ENCODE measurements at places on chromosomes 2 and 18. TPM values are rescaled to one million over a fixed set of nuclear protein-coding genes. Genes with fewer than 3 reads are reported as not detected.

The MC5R gene
- total RNA-seq, result 0.49 TPM

The COL4A4 gene
- 1.4 TPM for total RNA-seq

- DNase-seq, result peak; percentile 19
Measured at GRCh38 chr18:32906506-32907310, 133.9 kb upstream of the KLHL14 start.

GRCh38 chr2:78023356-78023755, 501.2 kb upstream of the LRRTM4 start:
- DNase-seq, result no peak

DNA sequence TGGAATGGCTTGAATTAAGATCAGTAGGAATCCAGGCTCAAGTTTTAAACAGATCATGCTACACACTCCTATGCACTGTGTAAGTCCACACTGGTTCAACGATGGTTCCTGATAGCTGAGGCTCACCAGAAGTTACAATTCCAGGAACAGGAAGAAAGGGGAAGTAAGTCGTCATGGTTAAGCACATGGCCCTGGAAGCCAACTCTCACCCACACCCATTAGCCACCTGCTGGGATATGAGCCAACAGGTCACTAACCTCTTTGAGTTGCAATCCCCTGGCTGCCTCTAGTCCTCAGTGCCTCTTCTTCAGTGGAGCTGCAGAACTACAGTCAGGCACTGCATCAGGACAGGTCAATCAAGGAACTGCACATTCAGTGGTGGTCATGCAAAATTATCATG, 133.5 kb downstream of the TMEM182 start:
- DNase-seq, result no peak

GRCh38 chr2:29774624-29775023, 146.8 kb downstream of the ALK start:
- DNase-seq, result no peak

The SLC30A3 gene
- not detected for total RNA-seq

- DNase-seq, result peak; percentile 62
Measured at GRCh38 chr18:12621742-12622306, 36.1 kb downstream of the SPIRE1 start.

GRCh38 chr2:186440506-186440905, 45.6 kb upstream of the ZC3H15 start:
- no peak for DNase-seq

DNA sequence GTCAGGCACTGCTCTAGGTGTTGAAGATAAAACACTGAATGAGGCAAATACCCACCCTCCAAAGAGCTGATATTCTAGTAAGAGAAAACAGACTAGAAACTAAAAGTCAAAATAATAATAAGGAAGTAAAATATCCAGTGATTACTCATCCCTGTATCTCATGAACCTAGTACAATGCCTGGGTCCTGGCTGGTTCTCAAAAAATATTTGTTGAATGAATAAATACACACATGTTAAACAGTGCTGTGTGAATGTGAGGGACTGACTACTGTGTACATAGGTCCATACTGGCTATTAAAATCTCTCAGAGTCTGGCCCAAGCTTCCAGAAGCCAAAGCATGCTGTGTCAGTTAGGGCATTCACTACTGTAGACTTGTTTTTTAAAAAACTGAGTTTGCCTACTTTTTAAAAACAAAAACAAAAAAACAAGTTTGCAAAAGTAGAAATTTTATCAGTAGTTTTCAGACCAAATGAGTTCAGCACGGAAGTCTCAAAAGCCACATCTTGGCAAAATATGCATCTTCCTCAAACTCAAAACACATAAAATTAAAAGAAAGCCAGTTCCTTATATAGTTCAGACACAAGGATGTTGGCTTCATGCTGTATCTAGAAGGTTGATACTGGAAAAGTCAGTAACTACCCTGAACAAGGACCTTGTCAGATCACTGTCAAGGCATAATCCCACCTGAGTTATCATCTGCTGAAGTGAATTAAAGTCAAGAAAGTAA, 136.2 kb downstream of the THADA start:
- DNase-seq, result peak; percentile 39

DNA sequence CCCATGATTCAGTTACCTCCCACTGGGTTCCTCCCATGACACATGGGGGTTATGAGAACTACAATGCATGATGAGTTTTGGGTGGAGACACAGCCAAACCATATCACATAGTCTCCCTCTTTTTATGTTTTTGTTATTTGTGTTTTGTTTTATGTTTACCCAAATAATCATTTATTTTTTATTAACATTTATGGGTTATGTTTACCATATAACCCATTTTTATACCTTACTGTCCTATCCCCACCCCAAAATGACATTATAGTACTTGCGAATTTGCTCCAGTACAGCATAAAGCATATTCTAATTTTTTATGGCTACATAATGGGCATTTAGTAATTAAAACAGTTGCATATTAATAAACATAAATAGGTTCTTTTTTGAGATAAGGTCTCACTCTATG, 61.9 kb upstream of the TTC27 start:
- DNase-seq, result no peak

The CBLN2 gene
- not detected for total RNA-seq

GRCh38 chr2:206462240-206462854, 19.0 kb downstream of the ADAM23 start:
- DNase-seq, result no peak

GRCh38 chr2:235005603-235006259, 53.9 kb downstream of the SH3BP4 start:
- no peak for DNase-seq

DNA sequence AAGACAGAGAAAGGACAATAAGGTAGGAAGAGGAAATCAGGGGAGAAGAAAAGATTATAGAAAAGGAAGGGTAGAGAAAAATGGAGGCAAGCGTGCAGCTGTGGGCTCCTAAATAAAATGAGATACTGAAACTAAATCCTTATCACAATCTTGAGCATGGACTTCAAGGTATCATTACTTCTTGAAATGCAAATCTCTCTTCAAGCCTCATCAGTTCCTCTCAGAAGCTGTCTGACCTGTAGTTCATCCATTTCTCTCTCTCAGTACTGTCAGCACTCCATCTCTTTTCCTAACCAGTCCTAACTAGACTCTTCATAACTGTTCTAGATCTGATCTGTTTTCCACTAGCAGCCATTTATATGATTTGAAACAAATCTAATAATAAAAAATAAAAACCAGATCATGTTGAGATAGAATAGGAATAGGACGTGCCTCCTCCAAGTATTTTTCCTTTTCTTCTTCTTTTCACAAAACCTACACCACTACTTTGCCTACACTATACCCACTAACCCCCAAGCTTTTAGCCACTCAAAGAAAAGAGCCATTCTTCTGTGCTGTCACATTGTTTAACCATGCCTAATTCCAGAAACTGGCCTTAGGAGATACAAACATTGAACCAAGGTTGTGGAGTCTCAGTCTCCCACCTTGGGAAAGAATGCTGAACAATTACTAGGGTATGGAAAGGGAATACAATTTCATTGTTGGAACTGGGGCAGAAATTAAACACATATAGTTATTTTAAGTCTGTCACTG, 21.1 kb downstream of the BABAM2 start:
- no peak for DNase-seq

DNA sequence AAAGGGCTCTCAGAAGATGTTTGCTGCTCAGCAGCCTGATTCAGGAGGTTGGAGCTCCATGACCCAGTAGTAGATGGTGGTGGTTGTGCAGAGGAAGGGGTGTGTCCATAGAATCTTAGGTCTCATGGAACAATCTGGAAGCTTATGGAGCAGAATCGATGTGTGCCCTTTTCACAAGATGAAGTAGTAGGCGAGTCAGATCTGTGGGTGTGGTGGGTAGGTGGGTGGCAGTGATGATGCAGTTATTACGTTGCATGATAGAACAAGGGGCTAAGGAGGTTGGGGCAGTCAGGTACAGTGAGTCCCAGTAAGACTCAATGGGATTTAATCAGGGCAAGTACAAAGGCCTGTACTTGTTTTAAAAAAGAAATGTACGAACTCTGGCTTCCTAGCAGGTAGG, 9.1 kb downstream of the TET3 start:
- no peak for DNase-seq

The DSC3 gene
- total RNA-seq, result under 0.01 TPM

GRCh38 chr2:105886687-105887086, 142.0 kb downstream of the NCK2 start:
- no peak for DNase-seq

DNA sequence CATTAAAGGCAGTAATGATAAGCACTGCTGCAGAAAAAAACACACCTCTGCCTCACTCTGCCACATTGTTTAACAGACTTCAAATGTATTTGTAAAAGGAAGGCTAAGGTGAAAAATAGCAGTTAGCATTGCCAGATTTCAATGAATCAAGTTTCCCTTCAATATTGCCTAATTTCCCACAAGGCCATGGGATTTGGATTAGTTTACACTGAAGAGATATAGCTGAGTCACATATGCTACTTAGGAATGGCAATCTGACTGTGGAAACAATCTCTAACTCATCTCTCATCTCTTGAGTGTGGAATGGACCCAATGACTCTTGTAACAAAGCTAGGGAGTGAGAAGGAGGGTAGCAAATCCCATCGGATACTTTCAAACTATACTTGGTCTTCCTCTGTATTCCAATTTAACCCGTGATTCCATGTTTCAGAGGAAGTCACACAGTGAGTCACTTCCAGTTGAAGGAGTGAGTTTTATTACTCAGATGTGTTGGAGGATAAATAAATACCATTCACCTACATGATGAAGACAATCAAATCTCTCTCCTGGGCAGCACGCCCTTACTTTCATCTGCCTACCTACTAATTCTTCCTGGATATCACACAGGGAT, 5.1 kb downstream of the B4GALT6 start:
- peak; percentile 24 for DNase-seq

- no peak for DNase-seq
Measured at GRCh38 chr2:162343492-162343823, 474 bp upstream of the GCA start.

DNA sequence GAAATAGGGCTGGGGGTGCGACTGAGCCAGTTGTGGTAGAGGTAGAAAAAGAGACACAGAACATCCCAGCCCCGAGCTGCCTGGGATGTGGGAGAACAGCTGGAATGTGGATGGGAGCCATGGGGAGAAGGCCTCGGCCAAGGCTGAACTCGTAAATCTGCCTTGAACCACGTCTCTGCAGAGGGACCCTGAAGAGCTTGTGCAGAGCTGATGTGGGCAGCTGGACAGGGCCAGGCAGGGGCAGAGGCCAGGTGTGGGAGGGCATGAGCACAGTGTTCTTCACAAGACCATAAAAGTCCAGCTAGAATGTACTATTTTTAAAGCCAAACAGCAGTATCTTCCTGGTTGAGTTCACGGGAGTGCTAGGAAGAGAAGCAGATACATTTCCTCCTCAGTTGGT, 5.7 kb downstream of the TCF23 start:
- DNase-seq, result no peak

DNA sequence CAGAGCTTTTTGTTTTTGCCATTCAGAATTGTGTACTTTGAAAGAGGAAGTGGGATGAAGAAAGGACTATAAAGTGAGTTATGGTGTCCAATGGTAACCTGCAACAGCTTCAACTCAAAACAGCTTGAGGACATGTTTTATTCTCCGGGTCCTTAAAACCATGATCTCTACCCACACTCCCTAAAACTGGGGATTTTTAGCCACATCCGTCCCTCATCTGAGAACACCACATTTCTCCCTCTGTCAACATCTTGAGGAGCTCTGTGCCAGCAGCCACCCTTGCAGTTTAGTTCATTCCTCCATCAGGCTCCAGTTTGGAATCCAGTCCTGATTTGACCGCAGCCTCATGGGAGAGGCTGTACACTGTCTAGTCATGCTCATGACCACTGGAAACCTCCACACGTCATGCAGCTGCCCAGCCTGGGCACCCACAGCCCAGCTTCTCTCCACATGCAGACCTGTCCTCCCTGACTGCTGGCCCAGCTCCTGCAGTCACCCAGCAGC, 62.6 kb downstream of the C18orf63 start:
- peak; percentile 31 for DNase-seq
